ENCODE measurements at places on chromosomes 3 and 15.

GRCh38 chr3:48993834-48994233, 3.8 kb downstream of the P4HTM start:
- DNase-seq: no peak

DNA sequence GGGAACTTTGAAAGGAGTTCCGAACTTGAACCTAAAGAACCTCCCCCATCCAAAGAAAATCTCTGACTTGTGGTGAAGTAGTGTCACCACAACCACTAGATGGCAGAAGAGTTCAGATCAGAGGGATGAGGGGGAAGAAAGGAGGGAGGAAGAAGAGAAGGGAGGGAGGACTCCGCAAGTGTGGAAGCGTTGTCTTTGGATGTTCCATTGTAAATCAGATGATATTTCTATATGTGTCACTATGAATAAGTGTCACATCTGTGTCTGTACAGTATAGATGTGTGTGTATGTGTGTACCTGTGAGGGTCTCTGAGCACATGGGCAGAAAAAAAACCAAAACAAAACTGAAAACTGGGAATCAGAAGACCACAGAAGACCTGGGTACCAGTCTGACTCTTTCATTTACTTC, 16.9 kb downstream of the SLC24A1 start:
- DNase-seq: peak; percentile 77

GRCh38 chr3:189340680-189341460, 169.1 kb downstream of the TPRG1 start:
- no peak for DNase-seq

- peak; percentile 45 for DNase-seq
Measured at GRCh38 chr3:23748398-23749110, 57.2 kb upstream of the UBE2E1 start.

DNA sequence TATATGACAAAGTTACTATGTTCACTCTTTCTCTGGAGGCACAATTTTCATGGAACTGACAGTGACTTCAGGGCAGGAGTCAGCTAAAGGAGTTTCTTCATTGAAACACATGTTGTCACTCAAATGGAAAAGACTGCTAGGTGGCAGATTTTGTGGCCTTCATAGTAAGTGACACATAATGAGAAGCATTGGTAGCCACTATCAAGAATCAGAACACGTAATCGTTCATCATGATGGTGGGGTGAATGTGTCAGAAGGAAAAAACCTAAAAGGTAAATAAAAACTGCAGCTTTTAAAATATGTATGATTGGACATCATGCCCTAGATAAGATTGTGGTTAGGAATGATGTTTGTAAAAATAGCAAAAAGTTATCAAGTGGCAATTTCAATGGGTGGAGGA, 1491.0 kb downstream of the SI start:
- DNase-seq: no peak

- DNase-seq: no peak
Measured at GRCh38 chr3:28139967-28140634, 101.3 kb upstream of the CMC1 start.

GRCh38 chr3:191005790-191006189, 143.3 kb upstream of the GMNC start:
- no peak for DNase-seq

DNA sequence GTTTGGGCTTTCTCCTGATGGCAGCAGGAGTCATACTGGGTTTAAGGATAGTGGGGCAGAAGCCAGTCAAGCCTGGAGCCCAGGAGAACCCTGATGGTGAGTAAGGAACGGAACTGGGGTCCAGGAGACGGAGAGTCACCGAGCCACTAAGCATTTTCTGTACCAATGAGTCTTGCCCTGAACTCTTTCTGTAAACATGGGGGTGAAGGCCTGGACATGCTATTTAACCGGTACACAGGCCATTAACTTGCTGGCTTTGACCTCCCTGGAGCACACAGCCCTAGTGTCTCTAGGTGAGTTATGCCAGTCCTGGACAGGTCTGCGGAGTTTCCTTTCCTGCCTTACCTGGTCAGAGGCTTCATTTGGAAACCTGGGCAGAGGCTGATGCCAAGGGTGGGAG, 3.9 kb downstream of the SLC6A6 start:
- no peak for DNase-seq

DNA sequence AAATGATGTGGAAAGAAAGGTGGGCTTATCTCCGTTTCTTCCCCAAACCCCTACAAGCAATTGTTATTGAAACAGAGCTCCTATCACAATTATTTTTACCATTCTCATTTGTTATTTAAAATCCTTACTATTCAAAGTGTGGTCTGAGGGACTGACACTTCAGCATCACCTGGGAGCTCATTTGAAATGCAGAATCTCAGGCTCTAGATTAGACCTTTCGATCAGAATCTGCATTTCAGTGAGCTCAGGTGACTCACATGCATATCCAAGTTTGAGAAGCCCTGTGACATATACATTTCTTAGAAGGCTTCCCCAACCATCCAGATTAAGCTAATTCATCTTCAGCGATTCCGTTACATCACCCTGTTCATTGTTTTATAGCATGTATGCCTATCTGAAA, 145.0 kb downstream of the KCNH8 start:
- no peak for DNase-seq

GRCh38 chr3:16559653-16560365, 45.4 kb downstream of the DAZL start:
- DNase-seq: no peak

GRCh38 chr15:70703096-70703878, 60.1 kb downstream of the UACA start:
- DNase-seq: no peak

GRCh38 chr3:129379582-129380358, 48.7 kb downstream of the EFCAB12 start:
- no peak for DNase-seq

- DNase-seq: no peak
Measured at GRCh38 chr15:71612397-71612722, 198.0 kb upstream of the NR2E3 start.

- DNase-seq: no peak
Measured at GRCh38 chr15:77657634-77658238, 25.0 kb upstream of the LINGO1 start.

- DNase-seq: no peak
Measured at GRCh38 chr15:101329867-101330380, 34.9 kb upstream of the SNRPA1 start.

DNA sequence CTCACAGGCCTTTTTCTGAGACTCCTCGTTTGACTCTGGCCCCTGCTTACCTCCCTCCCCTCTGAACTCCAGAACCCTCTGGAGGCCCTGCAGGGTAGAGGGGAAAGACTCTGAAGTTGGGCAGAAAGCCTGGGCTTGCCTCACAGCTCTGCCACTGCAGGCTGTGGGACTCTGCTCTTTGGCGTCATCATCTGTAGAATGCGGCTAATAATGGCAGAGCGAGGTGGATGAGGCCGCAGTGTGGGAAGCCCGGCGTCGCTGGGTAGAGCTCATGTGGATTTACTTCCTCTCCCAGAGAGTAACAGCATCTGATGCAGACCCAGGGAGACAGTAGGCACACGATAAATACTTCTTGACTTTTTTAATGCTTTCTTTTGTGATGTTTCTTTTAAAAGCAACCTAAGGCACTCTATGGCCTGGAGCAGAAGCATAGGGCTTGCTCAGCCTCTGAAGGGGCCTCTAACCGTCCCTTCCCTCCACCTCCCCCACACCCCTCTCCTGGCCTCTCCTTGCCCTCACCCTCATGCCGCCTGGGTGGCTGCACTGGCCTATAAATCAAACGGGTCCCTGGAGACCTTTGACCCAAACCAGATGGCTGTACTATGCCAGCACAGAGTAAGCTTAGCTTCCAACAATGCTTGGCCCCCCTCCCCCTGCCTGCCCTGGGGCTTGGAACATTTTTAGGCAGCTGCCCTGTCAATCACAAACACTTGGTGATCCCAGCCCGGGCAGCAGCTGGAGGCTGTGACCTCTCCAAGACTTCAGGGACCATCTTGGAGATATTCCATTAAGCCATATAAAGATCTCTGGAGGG, 32.9 kb downstream of the SPSB4 start:
- no peak for DNase-seq

DNA sequence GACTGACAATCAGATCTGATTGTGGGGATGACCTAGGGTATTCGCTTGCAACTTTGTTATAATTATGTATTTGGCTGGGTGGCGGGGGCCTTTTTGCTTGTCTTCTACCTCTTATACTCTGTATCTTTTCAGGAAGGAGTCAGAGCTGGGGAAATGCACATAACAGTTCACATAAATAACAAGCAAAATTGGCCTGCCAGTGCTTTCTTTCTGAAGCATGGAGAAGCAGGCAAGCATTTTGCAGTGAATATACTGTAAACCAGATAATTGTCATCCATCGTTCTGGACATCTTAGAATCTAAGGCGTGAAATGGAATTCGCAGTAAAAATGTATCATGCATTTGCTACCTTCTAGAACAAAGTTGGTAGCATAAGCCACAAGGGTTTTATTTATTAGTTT, 227.6 kb downstream of the CLSTN2 start:
- no peak for DNase-seq

GRCh38 chr3:131222599-131222998, 159.0 kb upstream of the NUDT16 start:
- no peak for DNase-seq

- no peak for DNase-seq
Measured at GRCh38 chr15:82875411-82876003, 66.1 kb downstream of the WHAMM start.

GRCh38 chr3:118000219-118000618, 1034.4 kb downstream of the IGSF11 start:
- DNase-seq: no peak

GRCh38 chr15:79373728-79374127, 58.4 kb upstream of the MINAR1 start:
- DNase-seq: no peak

GRCh38 chr15:31511707-31512310, 185.2 kb downstream of the KLF13 start:
- no peak for DNase-seq

DNA sequence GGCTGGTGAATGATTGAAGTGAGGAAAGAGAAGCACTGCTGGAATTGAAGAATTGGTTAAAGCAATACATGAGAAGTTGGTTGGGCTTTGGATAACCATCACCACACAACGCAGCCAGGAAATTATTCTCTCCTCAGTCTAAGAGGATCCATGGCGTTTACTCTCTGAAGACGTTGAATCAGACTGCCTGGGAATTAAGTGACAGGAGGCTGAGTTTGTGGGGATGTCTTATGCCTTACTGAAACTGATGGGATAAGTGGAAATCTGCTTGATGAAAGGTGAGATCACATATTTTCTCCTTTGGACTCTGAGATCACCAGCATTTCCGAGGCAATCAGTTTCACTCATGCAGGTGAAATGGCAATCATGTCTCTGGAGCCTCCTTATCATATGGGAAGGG, 456.1 kb upstream of the GBE1 start:
- no peak for DNase-seq
